ENCODE measurements at places on chromosomes 12 and 14. TPM values are rescaled to one million over a fixed set of nuclear protein-coding genes. Genes with fewer than 3 reads are reported as not detected.

ENDOU gene
- not detected for total RNA-seq

GRCh38 chr12:47014474-47014873, 64.9 kb upstream of the PCED1B start:
- DNase-seq: no peak

GRCh38 chr14:84520711-84521338, 1009.1 kb upstream of the FLRT2 start:
- no peak for DNase-seq

DNA sequence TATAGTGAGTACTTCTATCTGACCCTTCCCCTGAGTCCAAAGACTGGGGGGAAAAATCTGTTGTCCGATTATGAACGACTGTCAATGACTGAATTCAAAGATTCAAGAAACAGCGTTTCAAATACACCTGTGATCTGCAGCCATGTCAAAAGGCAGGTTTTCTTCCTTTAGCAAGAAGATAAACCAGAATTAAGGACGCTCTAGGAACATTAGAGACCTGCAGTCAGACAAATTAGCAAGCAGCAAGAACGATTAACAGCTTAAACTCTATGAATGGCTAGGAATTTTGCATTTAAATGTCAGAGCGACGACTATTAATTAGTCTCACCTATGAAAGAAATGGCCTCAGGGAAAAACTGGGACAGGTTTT, 2.1 kb downstream of the DUSP6 start:
- no peak for DNase-seq

GRCh38 chr12:86050010-86050409, 175.9 kb downstream of the NTS start:
- no peak for DNase-seq

DNA sequence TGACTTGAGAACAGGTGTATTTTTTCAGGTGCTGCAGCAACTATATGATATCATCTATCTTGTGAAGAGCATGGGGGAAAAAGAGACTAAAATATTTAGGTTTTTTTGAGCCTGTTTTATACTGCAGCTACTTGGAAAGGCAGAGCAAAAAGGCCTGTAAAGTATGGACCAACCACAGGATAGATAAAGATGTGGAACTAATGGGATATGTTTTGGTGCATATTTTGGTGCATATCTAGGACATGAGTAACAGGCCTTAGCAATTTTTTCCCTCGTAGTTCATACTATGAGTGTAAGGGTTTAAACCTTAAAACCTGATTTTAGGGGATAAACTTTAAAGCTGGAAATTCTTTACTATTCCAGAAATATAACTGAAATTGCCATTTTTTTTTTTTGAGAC, 6.0 kb upstream of the GTSF1 start:
- DNase-seq: no peak
